ENCODE measurements at places on chromosomes 16 and 17.

DNA sequence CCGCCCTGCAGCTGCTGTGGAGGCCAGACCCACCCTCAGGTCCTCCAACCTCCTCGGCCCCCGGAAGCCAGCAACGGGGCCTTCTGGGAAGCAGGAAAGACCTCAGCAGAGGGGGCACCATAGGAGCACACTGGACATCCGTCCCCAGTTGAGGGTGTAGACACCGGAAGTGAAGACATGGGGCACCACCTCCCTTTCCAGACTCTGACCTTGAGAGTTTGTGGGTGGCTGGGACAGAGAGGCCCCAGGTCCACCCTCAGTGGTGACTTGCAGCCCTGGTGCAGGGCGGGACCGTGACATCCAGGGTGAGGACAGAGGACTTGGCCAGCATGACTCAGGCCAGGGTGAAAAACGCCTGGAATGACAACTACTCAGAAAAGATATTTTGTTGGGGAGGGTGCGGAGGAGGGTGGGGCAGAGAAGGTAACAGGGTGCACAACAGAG lies 19.9 kb downstream of the CEP295NL start:
- no peak for DNase-seq

GRCh38 chr17:48715496-48716399 lies 6.6 kb downstream of the PRAC1 start:
- no peak for DNase-seq

DNA sequence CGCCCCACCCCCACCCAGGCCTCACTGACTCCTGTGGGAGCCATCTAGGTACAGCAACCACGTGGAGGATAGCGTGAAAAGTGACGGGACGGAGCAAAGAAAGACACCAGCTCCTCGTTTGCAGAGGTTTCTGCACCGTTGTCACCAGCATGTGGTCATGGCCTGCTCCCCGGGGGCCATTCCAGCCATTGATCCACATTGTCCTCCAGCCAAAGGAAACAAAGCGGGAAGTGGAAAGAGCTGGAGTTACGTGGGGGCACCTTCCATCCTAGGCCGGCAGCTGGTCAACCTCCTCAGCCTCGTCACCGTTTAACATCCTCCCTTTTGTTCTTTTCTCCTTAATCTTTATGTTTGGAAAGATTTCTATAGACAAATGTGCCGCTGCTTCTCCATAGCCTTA lies 153.7 kb downstream of the RPTOR start:
- no peak for DNase-seq

DNA sequence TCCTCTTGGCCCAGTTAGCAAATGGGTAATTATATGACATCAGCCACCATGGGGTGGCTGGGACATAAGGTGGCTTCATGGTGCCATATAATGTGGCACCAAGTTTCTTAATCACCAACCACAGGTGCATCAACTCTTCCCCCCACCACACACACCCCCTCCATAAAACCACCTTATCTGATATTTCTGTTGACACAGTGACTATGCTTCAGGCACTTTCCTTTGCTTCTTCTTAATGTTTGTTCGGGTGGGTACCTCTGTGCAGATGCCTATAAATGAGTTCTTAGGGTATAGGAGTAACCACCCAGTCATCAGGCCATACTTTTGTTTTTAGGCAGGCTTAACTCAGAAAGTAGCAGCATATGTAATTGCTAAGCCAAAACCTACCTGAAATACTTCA lies 29.5 kb downstream of the RNF43 start:
- DNase-seq = no peak

DNA sequence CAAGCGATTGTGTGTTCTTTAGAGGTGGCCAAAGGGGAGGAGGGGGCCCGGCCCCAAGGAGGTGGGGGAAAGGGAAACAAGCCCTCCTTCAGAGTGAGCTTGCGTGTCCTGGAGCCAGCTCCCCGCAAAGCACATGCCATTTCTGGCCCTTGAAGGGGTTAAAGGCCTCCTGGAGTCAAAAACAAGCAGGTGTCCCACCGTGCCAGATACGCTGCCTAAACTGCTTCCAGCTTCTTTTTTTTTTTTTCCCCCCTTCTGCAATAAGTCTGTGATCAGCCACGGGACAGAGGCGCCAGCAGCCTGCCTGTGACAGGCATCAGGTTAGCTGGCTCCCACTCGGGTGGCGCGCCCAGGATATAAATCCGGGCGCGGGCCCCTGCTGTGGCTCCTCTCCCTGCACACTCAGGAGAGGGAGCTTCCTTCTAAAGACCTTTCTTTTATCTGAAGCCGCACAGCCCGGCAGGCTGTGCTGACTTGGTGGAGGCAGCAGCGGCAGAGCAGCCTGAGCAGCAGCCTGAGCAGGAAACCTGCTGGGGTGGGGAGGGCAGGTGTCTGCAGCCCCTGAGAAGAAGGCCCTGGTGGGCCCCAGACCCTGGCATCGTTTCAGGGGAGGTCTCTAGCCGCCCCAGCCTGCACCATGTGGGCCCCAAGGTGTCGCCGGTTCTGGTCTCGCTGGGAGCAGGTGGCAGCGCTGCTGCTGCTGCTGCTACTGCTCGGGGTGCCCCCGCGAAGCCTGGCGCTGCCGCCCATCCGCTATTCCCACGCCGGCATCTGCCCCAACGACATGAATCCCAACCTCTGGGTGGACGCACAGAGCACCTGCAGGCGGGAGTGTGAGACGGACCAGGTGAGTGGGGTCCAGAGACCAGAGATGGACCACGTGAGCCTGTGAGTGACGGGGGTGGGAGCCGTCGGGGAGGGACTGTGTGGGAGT lies at the start of gene WFIKKN2:
WFIKKN2 (plus strand) TSS at position 286 of the 934 bp plus-strand sequence; CDS start at position 638, 352 bp downstream.
- DNase-seq = no peak

DNA sequence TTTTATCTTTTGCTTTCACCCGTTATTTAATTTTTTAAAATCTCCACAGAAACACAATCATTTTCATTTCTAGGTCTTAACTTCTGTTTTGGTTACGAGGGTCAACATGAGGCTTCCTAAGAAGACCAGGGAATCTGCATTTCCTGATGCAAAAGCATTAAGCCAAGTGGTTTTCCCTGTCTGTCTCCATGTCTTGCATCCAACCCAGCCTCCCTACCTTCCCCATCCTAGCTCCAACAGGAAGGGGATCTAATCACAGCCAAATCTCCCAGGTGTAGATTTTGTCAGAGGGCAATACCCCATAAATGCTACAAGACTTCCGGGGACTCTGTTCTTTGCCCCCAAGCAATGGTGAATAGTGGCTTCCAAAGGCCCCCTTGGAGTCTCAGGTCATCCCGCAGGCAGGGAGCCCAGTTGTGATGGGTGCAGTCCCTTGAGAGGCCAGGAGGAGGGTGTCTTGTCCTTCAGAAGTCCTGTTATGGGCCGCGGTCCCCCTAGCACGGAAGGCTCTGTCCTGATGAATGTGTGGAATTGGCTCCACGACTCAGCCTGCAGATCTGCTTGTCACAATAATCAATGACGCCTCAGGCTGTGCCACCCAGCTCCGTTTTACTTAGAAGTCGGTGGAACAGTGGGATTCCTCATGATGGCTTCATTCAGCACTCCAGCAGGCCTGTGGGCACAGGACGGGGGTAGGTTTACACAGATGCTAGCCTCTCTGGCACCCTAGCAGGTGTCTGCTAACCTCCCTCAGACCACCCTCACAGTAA lies 141.1 kb downstream of the RGS9 start:
- DNase-seq = peak; percentile 24

GRCh38 chr16:920717-921116 lies 50.1 kb downstream of the LMF1 start:
- no peak for DNase-seq

DNA sequence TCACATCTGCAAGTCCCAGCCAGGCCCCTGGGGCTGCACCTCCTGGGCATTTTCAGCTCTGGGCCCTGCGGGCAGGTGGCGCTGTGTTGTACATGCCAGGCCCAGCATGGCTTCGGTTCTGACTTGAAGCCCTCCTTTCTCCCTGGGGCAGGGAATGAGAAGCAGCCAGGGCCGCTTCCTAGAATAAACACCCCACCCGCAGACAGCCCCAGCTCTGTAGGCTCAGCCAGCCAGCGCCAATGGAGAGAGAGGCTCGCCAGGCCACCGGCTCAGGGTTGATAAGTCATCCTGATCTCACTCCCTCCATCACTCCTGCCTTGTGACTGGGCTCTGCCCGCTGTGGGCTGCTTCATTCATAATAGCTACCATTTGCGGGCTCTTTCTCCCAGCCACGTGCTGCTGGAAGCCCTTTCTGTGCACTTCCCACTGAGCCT lies 6.0 kb upstream of the GLIS2 start:
- peak; percentile 61 for DNase-seq

DNA sequence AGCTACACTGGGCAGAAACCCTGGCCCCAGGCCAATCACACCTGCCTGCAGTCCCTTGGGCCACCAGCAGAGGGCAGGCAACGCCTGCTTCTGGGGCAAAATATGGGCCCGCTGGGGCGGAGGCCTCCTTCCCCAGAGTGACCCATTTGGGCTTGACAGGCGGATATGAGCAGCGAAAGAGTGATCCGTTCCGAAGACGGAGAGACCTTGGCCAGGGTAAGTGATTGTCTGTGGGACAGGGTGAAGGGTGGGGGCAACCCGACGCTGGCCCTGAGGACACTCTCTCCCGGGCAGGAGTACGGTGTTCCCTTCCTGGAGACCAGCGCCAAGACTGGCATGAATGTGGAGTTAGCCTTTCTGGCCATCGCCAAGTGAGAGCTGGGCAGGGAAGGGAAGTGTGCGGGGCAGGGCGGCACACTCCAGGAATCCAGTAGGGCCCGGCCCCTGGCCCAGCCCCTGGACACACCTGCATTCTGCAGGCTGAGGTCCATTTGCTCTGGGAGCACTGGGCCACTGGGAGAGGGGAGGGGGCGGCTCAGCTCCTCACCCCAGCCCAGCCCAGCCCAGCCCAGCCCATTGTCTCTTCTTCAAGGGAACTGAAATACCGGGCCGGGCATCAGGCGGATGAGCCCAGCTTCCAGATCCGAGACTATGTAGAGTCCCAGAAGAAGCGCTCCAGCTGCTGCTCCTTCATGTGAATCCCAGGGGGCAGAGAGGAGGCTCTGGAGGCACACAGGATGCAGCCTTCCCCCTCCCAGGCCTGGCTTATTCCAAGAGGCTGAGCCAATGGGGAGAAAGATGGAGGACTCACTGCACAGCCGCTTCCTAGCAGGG lies 3.5 kb upstream of the NHERF1 start:
- DNase-seq = peak; percentile 82

- DNase-seq = no peak
Observed at GRCh38 chr16:74100395-74101326, 196.0 kb upstream of the PSMD7 start.

- peak; percentile 61 for DNase-seq
Observed at GRCh38 chr17:50198026-50198669, 3.3 kb downstream of the COL1A1 start.

- no peak for DNase-seq
Observed at GRCh38 chr16:72935896-72936295, 112.0 kb downstream of the ZFHX3 start.

GRCh38 chr17:33596899-33597298 lies 303.8 kb upstream of the ASIC2 start:
- DNase-seq = no peak

GRCh38 chr17:67689534-67690177 lies 28.1 kb upstream of the NOL11 start:
- peak; percentile 7 for DNase-seq

All from stimulated activated CD4-positive, alpha-beta T cell treated with anti-CD3 and anti-CD28 coated beads, Interleukin-4, amount 100 ng/mL, for 1 hour (primary cell).